ENCODE measurements at places on chromosomes 12 and 14.

DNA sequence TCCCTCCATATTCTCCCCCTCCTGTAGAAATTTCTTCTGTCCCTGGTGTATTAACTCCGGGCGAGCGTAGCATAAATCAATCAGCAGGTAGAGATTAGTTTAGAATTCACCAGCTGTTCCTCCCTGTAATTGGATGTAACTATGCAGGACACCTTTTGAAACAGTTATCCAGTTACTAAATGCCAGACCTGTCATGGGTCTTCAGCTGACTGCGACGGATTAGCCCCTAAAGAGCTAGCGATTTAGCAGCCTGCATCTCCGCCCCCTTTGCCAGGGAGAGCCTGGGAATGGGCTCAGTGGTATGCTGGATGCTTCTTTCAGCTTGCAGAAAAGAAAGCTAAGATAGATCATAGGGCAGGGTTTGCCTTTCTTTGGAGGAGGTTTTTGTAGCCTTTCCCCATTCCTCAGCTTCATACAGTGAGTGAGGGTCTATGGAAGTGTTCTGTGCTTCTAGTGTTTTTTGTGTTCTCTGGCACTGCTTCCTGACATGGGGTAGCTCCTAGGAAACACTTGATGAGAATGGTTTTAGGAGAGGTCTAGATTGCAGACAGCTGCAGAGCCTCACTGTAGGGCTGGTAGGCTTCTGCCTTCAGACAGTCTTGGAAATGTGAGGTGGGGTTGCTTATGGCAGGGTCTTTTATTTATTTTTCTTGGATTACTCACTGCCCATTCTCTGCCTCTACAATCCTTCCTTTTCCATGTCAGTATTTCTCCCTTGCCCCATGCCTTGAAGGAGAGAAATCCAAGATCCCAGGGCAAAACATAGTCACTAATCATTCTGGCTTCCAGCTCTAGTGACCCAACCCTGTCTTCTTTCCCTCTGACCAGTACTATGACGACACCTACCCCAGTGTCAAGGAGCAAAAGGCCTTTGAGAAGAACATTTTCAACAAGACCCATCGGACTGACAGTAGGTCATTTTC is 16.7 kb downstream of the COPZ1 start:
- no peak for DNase-seq

GRCh38 chr12:120168337-120168736 is 26.2 kb downstream of the GCN1 start:
- DNase-seq = no peak

- no peak for DNase-seq
These were observed 531.2 kb upstream of the CCDC196 start for GRCh38 chr14:65954942-65955341.

GRCh38 chr12:6899837-6900519 is 4.6 kb upstream of the LRRC23 start:
- DNase-seq = no peak

DNA sequence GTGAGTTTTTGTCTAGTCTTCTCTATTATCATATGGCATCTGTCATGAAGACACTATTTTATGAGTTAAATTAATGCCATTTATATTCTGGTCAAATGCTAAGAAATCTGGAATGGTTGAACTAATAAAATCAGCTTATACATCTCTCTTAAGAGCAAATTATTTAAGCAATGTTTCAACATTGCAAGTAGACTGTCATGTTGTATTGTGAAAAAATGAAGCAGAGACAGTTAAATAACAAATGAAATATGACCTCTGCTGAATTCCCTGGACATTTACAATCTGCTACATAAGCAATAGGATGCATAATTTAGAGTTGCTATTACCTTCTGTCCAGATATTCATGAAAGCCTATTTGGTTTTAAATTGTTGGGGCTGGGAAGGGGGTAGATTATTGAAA is 30.6 kb downstream of the NAV3 start:
- no peak for DNase-seq

- no peak for DNase-seq
These were observed 2.6 kb downstream of the ZDHHC22 start for GRCh38 chr14:77139022-77139421.

- DNase-seq = peak; percentile 85
These were observed 25.9 kb upstream of the LGALS3 start for GRCh38 chr14:55103005-55103640.

DNA sequence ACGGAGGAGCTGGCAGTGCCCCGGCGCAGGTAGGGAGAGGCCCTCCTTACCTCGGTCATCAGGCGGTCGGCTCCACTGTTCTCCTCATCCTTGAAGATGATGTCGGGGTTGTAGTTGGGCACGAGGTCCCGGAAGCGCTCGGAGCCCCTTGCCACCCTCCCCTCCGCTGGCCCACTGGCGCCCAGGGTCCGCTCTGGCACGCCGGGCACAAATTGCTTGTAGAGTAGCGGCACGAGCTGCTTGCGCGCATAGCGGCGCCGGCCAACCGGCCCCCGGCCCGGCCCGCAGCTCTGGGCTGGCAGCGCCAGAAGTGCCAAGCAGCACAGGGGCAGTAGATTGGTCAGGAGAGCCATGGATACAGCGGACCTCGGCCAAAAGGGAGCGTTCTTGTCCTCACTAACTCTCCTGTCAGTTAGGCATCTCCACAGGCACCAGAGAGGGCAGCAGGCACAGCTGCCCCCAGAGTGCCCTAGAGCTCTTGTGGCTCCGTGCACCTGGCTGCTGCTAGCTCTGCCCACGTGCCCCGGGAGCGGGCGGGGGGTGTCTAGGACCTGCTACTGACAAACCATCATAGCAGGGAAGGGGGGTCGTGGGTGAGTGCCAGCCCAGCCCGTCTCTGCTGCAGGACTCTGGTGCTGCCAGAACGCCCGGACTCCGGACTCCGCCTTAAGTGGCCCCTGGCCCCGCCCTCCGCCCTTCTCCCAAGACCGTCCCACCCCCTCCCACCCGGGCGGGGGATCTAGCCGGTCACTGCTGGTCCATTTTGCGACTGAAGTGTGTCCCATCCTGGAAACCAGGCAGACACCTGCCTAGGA is at the start of gene DHH:
DHH (minus strand) TSS at position 642 of the 815 bp plus-strand sequence; CDS start at position 353, 289 bp downstream.
- peak; percentile 35 for DNase-seq

DNA sequence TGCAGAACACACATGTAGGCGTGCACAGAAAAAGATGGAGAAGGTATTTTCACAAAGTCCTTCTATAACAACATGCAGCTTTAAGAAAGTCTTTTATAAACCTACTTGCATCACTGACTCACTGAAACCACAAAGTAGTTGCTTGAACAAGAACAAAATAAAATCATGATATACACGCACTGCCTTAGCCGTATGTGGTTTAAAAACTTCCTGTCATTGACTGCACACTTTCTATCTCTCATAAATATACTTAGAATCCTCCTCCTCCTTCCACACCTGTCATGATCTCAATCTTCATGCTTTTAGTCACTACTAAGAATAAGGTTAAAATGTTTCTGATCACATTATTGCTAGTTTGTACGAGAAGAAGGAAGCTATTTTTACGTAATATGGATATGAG is 31.8 kb upstream of the RAD51AP1 start:
- peak; percentile 4 for DNase-seq

DNA sequence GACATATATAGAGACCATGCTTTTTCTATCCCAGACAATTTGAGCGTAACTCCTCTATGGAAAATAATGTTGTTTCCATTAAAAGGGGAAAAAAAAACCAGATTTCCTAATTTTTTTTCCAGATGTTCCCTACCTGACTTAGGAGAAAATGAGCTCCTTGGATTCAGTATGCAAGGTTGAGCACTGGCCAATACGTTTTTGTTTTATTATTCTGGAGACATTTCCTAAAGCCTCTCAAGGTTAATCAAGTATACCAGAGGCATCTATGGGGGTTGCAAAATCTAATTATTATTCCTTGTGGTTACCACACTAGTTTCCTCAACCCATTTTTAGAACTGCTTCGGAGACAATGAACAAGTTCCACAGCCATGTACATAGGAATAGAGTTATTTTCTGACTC is 291.3 kb downstream of the SLC16A7 start:
- DNase-seq = no peak

GRCh38 chr14:68229423-68230100 is 410.0 kb downstream of the RAD51B start:
- no peak for DNase-seq

DNA sequence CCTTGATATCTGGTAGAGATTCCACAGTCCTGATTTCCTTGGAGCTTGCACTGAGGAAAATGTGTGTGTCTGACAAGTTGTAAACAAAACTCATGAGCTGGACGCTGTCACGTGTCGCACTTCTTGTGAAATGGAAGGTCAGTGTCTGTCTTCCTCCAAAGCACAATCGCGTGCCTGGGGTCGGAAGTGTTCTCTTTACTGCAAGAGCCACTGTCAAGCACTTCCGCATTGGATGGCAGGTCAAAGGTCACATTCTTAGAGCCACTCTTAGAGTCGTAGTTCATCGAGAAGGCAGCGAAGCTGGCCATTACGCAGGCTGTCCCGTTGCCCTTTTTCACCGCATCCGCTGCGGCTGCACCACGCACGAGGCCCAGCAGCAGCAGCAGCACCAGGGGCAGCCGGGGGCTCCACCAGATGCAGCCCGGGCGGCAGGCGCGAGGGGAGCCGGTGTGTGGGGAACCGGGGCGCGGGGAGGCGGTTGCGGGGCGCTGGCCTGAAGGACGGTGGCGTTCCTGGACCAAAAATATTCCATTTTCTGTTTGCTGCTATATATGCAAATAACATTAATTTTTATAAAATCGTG is 45.0 kb downstream of the LRTM2 start:
- DNase-seq = no peak

- no peak for DNase-seq
These were observed 164.7 kb upstream of the CCND2 start for GRCh38 chr12:4108803-4109345.

DNA sequence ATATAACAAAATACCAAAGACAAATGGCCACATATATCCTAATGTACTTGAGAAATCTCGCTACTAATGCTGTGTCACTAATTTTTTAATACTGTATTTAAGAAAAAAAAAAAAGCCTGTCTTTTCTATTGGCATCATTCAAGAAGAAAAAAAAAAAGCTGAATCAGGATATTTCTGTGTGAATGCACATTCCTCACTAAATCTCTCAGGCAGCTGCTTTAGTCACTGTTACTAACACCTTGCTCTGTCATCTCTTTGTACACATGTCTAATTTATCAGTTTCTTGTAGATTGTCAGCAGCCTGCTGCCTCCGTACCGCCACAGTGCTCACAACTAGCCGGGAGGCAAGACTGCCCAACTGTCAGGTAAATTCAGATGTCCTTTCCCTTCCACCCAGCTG is 32.0 kb upstream of the FGD4 start:
- no peak for DNase-seq

DNA sequence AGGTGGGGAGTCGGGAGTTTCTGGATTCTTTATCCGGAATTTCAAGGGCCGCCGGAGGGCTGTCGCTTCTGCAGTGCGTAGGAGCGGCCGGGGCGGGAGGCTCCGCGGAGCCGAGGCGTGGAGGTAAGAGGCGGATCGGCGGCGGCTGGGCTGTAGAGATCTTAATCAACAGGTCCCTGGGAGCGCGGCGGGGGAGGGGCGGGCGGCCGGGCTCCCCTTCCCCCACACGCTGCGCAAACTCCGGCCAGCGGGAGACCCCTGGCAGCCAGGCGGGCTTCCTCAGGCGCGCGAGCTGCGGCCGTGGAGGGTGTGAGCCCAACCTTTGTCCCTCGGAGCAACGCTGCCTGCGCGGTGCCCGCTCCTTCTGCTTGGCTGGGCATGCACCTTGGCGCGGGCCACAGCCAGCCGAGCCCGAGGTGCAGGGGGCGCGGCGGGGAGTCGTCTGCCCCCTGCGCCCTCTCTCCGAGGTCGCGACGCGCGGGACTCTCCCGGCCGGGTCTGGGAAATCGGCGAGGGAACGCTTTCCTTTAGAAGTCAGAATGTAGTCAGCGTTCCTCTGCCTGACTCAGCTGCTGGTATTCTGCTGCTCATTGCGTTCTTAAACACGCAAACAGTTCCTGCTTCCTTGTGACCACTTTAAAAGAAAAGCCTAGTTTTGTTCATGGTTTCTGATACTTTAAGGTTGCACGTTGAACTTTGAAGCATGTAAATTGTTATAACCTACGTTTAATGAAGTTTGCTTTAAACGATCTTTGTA is at the start of gene PALS1:
PALS1 (plus strand) TSS at position 25 of the 757 bp plus-strand sequence. CDS start 37,736 bp downstream, outside the sequence.
- peak; percentile 65 for DNase-seq

- no peak for DNase-seq
These were observed 316.2 kb downstream of the EGLN3 start for GRCh38 chr14:33634631-33635030.

DNA sequence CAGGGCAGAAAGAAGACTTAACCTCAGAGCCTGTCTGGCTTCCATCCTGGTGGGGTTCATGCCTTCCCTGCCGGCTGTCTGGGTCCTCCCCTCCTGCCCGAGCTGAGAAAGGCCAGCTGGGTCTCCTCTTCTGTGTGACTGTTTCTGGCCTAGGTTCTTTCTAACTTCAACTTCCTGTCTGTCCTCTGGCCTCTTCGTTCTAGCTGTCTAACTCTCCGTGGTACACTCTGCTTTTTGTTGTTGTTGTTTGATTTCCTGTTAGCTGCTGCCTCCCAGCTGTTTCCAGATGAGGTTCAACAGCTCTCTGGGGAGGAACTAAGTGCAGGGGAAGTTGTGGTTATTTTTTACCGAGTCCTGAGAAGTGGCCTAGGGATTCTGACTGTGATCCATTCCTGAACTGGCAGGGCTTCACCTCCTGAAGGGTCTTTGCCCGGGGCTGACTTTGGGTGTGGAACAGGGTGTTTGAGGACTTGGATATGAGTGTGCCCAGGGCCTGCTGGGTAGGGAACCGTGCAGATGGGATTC is 3.2 kb downstream of the MLXIP start:
- DNase-seq = peak; percentile 59

- peak; percentile 66 for DNase-seq
These were observed 668 bp downstream of the TRIP11 start for GRCh38 chr14:92039063-92039718.

- no peak for DNase-seq
These were observed 30.7 kb downstream of the CRADD start for GRCh38 chr12:93707836-93708235.

DNA sequence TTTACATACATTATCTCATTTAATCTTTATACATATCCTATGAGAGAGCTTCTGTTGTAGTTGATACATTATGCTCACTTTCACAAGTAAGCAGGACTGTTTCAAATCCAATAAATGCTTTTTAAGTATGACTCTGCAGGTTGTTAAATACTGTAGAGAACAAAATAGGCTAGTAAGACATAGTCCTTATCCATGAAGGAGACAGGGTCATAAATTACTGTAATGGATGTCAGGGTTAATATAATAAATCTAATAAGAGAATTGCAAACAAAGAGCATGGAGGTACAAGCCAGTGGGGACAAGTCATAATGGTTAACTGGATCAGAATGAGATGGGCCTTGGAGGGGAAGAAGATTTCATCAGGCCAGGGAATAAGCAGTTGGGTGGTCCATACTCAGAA is 303.8 kb upstream of the RGS6 start:
- DNase-seq = no peak

- no peak for DNase-seq
These were observed 156.0 kb downstream of the SAMD4A start for GRCh38 chr14:54722791-54723432.

- DNase-seq = no peak
These were observed 194.7 kb downstream of the EXOC5 start for GRCh38 chr14:57073986-57074385.

DNA sequence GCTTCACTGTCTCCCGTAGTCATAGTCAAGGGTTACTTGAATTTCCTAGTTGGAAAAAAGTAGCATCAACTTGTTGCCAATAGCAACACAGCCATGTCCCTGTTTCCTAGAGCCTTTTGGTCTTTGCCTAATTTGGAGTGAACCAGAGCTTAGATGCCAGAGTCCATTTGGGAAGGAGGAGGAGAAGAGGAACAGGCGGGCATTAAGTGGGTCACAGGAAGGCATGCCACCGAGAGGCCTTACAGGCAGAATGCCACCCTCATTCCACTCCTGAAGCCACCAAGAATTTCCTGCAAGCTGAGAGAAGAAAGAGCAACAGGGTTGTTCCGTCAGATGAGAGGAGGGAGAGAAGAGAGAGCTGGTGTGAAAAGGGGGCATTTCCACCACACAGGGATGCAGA is 339.5 kb downstream of the DPF3 start:
- DNase-seq = no peak

GRCh38 chr14:54597795-54598443 is 31.0 kb downstream of the SAMD4A start:
- DNase-seq = no peak

All from GM03348 (cell line).